Stimulated activated memory B cell treated with anti-CD40 and anti-IgM and Interleukin-4, amounts not matched to agents 10 μg/mL and 1 μg/mL and 100 μg/mL, for 72 hours (primary cell): ENCODE measurements at places on chromosomes 2 and 18.
A peak's percentile ranks its signal among the peaks of the same experiment; 100 is the strongest.

DNA sequence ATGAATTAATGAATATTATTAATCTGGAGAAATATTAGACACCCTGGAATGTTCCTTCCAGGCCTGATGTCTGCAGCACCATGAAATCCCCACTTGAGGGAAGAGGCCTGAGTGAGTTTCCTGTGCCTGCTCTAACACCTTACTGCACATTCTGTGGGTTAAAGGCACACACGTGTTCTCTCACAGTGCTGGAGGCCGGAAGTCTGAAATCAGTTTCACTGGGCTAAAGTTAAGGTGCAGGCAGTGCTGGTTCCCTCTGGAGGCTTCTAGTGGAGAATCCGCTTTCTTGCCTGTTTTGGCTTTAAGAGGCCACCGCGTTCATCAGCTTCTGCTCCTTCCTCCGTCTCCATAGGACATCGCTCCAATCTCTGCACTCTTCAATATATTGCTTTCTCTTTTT lies 48.7 kb downstream of the ACKR3 start:
- H3K27ac ChIP-seq, result no peak overlapping the region
- no peak for ATAC-seq
- no peak overlapping the region for H3K4me3 ChIP-seq

DNA sequence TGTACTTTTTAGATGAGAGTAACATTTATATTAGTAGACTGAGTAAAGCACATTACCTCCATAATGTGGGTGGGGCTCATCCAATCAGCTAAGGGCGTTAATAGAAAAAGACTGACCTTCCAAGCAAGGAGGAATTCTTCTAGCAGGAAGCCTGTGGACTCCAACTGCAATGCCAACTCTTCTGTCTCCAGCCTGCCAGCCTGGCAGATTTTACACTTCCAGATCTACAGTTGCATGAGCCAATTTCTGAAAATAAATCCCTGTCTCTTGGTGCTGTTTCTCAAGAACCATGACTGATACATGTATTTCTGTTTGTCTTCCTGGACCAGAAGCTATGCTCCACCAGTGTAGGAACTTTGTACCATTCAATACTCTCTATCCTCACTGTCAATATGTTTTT lies 69.0 kb upstream of the LMAN1 start:
- H3K27ac ChIP-seq, result no peak overlapping the region
- peaks cover 26% of the 10 kb centered on the region for H3K27me3 ChIP-seq
- ATAC-seq, result no peak
- no peak overlapping the region for H3K4me3 ChIP-seq
- H3K4me1 ChIP-seq, result no peaks in the 10 kb centered on the region

- H3K36me3 ChIP-seq, result peaks cover 34% of the 10 kb centered on the region
- no peak overlapping the region for H3K27ac ChIP-seq
- ATAC-seq, result no peak
- no peaks in the 10 kb centered on the region for H3K4me1 ChIP-seq
- H3K4me3 ChIP-seq, result no peak overlapping the region
- no peaks in the 10 kb centered on the region for H3K27me3 ChIP-seq
Measured at GRCh38 chr2:191703079-191703725, 25.3 kb downstream of the NABP1 start.

GRCh38 chr2:232781765-232782164 lies 5.4 kb upstream of the KCNJ13 start:
- H3K4me1 ChIP-seq, result peaks cover 8% of the 10 kb centered on the region
- peaks cover 3% of the 10 kb centered on the region for H3K36me3 ChIP-seq
- no peaks in the 10 kb centered on the region for H3K27me3 ChIP-seq
- H3K27ac ChIP-seq, result peak overlapping the region; percentile 36

GRCh38 chr2:136141510-136142149 lies 23.7 kb upstream of the CXCR4 start:
- no peaks in the 10 kb centered on the region for H3K27me3 ChIP-seq
- no peak for ATAC-seq
- peaks cover 54% of the 10 kb centered on the region for H3K4me1 ChIP-seq
- H3K4me3 ChIP-seq, result no peak overlapping the region

DNA sequence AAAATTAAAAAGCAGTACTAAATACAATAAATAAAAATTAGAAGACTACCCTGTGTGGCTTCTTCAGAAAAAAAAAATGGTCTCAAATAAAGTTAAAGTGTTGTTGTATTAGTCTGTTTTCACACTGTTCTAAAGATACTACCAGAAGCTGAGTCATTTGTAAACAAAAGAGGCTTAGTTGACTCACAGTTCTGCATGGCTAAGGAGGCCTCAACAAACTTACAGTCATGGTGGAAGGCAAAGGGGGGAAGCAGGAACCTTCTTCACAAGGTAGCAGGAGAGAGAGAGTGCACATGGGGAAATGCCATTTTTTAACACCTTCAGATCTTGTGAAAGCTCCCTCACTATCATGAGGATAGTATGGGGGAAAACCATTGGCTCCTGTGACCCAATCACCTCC lies 612.8 kb downstream of the RNF144A start:
- no peak for ATAC-seq
- H3K4me3 ChIP-seq, result no peak overlapping the region
- no peaks in the 10 kb centered on the region for H3K4me1 ChIP-seq
- no peak overlapping the region for H3K27ac ChIP-seq
- no peaks in the 10 kb centered on the region for H3K36me3 ChIP-seq

DNA sequence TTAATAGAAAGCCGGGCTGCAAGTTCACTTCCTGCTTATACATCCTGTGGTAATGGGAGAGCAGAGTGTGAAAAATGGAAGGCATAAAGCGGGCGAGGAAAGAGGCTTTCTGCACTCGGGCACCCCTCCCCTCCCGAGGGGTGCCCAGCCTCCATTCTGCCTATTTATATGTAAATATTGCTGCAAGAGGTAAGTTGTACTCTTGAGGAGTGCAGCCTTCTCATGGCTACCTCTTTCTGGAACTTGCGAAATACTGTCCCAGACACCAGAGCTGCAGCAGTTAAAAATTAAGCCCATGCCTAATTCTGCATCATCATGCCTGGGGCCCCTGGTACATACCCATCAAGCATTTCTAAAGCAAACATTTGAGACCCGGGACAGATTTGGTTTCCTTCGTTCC lies 156.0 kb downstream of the GBX2 start:
- H3K27ac ChIP-seq, result no peak overlapping the region
- H3K4me1 ChIP-seq, result no peaks in the 10 kb centered on the region

DNA sequence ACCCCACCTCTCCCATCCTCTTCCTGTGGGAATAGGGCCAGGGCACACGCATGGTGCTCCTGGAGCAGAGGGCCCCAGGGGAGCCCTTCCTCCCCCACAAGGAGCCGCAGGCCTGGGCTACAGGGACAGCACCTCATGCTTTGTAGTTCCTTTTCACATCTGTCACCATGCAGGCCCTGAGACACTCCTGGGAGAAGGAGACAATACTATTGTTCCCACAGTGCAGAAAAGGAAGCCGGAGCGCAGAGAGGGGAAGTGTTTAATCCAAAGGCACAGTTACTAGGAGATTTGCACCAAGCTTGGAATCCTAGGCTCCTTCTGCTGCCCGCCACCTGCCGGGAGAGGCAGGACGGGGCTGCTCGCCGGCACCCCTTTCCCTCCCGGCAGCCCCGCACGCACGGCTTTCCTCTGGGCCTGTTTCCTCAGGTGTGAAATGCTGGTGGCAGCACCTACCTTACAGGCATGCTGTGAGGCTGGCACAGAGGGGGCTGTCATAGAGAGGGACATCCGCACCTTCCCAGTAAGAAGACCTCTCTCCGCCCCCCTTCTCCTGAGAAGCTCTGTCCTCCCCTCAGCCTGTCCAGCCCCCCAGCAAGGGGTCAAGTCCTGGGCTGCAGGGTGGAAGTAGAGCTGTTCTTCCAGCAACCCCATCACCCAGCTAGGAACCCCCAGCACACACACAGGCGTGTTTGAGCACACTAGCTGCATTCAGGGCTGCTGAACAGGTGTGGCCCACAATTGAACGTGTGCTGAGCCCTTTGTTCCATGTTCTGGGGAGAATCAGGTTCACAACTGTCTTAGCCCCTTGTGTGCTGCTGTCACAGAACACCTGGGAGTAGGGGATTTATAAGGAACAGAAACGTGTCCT lies 62.6 kb downstream of the SMAD7 start:
- no peak overlapping the region for H3K27ac ChIP-seq
- H3K4me1 ChIP-seq, result peaks cover 15% of the 10 kb centered on the region
- H3K36me3 ChIP-seq, result no peaks in the 10 kb centered on the region
- H3K4me3 ChIP-seq, result no peak overlapping the region

GRCh38 chr2:129117434-129117833 lies 798.8 kb upstream of the HS6ST1 start:
- ATAC-seq, result no peak
- H3K4me3 ChIP-seq, result no peak overlapping the region
- no peaks in the 10 kb centered on the region for H3K27me3 ChIP-seq
- no peaks in the 10 kb centered on the region for H3K4me1 ChIP-seq
- H3K36me3 ChIP-seq, result no peaks in the 10 kb centered on the region

DNA sequence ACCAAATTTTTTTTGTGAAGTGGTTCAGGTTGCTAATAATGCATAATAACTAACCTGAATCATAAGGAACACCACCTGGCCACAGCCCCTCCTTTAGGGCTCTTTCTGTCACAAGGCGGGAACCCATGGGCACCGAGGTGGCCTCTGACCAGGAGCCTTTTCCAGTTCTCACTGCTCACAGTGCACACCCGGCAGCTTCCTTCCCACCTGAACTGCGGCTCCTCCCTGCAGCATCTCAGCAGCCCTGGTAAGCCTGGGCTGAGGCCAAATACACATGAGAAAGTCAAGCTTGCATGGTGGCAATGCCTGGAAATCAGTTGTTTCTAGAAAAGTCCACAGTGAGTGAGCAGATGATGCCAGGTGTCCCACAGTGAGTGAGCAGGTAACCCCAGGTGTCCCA lies 77.6 kb upstream of the SNTG2 start:
- no peak overlapping the region for H3K27ac ChIP-seq
- no peak for ATAC-seq
- H3K4me1 ChIP-seq, result no peaks in the 10 kb centered on the region
- no peaks in the 10 kb centered on the region for H3K36me3 ChIP-seq
- H3K27me3 ChIP-seq, result peaks cover 22% of the 10 kb centered on the region

DNA sequence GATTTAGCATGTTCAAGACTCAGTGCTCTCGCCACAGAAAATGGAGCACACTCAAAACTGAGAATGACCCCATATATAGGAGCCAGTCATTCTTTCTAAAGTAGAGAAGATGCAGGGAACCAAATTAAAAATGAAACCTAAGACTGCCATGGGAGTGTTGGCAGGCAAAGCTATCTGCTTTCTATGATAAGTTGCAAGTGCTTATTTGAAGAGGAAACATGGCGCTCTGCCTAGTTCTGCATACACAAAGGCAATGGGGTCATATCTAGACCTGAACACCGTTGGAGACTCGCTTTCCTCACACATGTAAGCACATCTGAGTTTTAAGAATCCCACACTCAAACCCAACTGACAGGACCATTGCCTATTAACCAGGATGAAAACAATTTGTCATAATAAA lies 292.5 kb downstream of the ALK start:
- H3K27ac ChIP-seq, result no peak overlapping the region
- peaks cover 11% of the 10 kb centered on the region for H3K27me3 ChIP-seq
- no peaks in the 10 kb centered on the region for H3K36me3 ChIP-seq
- no peak for ATAC-seq
- H3K4me1 ChIP-seq, result no peaks in the 10 kb centered on the region

DNA sequence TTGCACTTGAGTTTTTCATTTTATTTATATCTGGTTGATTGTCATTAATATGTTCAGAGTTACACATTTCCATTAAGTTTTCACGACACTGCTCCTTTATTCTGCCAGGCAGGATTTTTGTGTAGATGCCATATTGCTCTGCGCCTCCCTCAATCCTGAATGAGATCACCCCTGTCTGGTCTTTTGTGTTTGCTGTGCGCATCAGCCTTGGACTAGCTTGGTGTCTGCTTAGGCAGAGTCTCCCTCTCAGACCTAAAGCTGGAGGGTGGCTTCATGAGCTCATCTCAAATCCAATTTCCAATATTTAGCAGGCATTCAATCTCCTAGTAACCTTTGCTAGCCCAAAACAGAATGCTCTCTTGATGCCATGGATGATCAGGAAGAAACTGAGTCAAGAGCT lies 137.4 kb downstream of the SMAD7 start:
- peaks cover 5% of the 10 kb centered on the region for H3K36me3 ChIP-seq
- H3K4me1 ChIP-seq, result peaks cover 38% of the 10 kb centered on the region
- H3K27me3 ChIP-seq, result no peaks in the 10 kb centered on the region
- no peak overlapping the region for H3K4me3 ChIP-seq
- peak overlapping the region; percentile 56 for H3K27ac ChIP-seq
- no peak for ATAC-seq

- H3K4me3 ChIP-seq, result no peak overlapping the region
- no peaks in the 10 kb centered on the region for H3K36me3 ChIP-seq
- H3K4me1 ChIP-seq, result peaks cover 6% of the 10 kb centered on the region
- ATAC-seq, result no peak
- no peak overlapping the region for H3K27ac ChIP-seq
Measured at GRCh38 chr2:100857915-100858314, 38.0 kb downstream of the NPAS2 start.

DNA sequence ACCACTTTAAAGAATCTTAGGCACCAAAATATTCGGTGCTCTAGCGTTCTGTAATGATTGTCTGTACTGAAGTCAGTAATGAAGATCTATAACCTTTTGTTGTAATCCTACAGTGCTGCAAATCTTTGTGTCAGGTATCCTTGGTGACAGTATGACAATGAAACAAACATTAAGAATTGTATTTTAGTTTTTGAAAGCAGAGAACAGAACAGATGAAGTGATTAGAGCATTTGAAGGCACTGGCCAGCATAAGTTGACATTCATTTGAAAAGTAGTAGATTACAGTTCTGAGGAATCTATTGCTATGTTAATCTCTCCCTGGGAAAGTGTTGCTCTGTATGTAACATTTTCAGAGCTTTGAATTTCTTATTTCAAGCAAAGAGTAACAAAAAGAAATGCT lies 451.2 kb downstream of the NUP35 start:
- H3K27me3 ChIP-seq, result no peaks in the 10 kb centered on the region
- no peak overlapping the region for H3K27ac ChIP-seq
- no peak overlapping the region for H3K4me3 ChIP-seq
- no peak for ATAC-seq
- H3K36me3 ChIP-seq, result no peaks in the 10 kb centered on the region
- H3K4me1 ChIP-seq, result no peaks in the 10 kb centered on the region

DNA sequence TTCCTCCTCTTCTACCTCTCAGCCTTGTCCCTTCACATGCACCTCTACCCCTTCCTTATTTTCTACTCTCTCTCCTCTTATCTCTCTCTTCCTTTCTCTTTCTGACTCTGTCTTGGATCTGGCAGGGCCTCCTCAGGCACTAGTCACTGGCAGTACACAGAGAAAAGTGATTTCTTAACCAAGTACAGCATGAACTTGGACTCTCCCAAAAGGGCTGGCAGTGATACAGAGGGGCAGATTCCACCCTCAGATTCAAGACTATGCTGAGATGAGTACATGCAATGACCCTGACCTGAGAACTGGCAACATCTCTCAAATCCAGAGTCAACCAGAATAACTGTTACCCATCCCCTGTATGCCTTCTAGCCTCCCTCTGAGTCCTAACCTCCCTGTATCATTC lies 4.3 kb downstream of the AOX1 start:
- peaks cover 21% of the 10 kb centered on the region for H3K27me3 ChIP-seq
- peak; percentile 21 for ATAC-seq
- no peaks in the 10 kb centered on the region for H3K36me3 ChIP-seq
- no peak overlapping the region for H3K27ac ChIP-seq
- peaks cover 9% of the 10 kb centered on the region for H3K4me1 ChIP-seq

- H3K27ac ChIP-seq, result no peak overlapping the region
- no peak for ATAC-seq
- H3K27me3 ChIP-seq, result peaks cover 11% of the 10 kb centered on the region
- H3K4me3 ChIP-seq, result no peak overlapping the region
Measured at GRCh38 chr2:226304308-226304707, 495.3 kb downstream of the IRS1 start.
